Activated CD4-positive, alpha-beta T cell treated with anti-CD3 and anti-CD28 coated beads for 36 hours (primary cell): ENCODE measurements at places on chromosomes 2 and 18. TPM values are rescaled to one million over a fixed set of nuclear protein-coding genes. Genes with fewer than 3 reads are reported as not detected.

GRCh38 chr2:28135799-28136198, 245.3 kb downstream of the BABAM2 start:
- no peak for DNase-seq

GRCh38 chr2:20314562-20315501, 35.8 kb downstream of the PUM2 start:
- no peak for DNase-seq

- DNase-seq: peak; percentile 15
These were observed 70.4 kb downstream of the APLF start for GRCh38 chr2:68537809-68538208.

DNA sequence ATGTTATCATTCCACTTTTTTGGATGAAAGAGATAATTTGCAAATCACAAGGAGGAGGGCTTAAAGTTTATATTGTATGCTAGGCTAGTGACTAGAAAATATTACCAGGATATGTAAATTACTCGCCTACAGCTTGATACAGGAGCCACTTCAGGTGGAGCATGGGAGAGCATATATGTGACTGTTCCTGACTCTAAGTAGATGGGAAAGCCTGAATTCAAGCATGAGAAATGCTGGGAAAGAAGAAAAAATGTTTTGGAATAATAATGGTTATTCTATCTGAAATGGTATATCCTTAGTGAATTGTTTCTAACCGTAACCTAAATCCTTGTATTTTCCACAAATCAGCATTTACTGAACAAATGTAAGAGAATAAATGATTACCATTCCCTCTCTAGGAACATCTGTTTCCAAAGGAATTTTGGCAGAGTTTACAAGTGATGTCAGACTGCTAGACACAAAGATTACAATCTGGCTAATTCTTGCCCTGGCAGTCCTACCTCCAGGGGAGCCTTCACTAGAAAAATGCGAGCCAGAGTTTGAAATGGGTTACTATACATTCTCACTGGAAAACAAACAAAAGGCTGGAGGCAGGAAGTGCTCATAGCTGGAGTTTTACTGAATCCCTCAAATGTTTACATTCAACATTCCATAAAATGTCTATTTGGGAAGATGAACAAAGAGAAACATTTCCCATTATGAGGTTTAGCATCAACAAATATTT, 129.4 kb upstream of the MAPRE2 start:
- DNase-seq: no peak

GRCh38 chr2:197799068-197799467, 5.3 kb upstream of the PLCL1 start:
- no peak for DNase-seq

DNA sequence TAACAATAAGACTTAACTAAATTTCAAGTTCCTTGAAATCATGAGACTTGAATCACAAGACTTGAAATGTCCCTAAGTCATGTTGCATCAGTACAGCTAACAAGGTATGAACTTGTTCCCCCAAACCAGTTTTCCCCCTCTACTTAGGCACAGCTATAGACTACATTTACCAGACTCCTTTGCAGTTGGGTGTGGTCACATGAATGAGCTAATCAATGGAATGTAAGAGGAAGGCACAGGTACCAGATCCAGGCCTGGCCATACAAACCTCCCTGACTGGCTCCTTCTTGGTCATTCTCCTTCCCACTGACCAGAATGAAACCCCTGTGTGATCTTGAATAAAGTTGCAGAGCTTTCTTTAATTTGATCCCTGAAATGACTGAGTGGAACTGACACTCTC, 77.8 kb downstream of the DNER start:
- no peak for DNase-seq

COLEC12 gene
- not detected for total RNA-seq

DSG1 gene
- not detected for total RNA-seq

CYRIA gene
- 2.8 TPM for total RNA-seq

EMX1 gene
- not detected for total RNA-seq
